ENCODE measurements at places on chromosomes 11 and 22.

- no peak for DNase-seq
Measured at GRCh38 chr22:39915295-39915726, 14.4 kb downstream of the GRAP2 start.

- DNase-seq = no peak
Measured at GRCh38 chr22:35886309-35886708, 142.3 kb downstream of the RBFOX2 start.

- DNase-seq = no peak
Measured at GRCh38 chr11:128299132-128299726, 288.1 kb downstream of the ETS1 start.

GRCh38 chr11:72600557-72600956 lies 73.7 kb downstream of the PDE2A start:
- DNase-seq = no peak

DNA sequence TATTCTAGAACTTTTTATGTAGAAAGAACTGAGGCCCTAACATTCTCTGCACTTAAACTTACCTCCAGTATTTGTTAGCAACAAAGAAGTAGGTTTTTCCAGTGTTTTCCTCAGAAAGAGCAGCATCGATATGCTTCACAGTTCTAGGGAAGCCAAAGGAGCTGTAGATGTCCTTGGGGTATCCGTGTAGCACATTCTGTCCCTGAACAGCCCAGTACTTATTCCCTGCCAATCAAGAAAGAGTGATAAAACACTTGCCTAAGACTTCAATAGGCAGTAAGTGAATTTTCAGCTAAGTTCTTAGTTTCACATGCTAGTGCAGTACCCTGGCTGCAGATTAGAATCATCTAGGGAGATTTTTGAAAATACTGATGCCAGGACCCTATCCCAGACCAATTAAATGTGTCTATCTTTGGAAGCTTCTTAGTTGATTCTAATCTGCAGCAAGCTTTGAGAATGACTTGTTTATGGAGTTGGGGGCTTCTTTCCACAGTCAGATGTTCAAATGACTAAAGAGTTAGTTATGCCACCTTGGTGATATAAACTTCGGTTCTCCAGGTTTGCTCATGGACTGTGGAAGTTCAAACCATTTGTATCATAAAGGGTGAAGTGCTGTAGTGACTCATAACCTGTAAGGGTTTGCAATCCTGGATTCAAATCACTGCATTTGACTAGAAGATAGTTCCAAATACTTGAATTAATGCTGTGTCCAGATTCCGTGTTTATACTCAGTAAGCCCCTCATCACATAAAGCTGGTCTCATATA lies 6.5 kb downstream of the MMP1 start:
- no peak for DNase-seq
